GM03348 (cell line): ENCODE measurements at places on chromosomes 7 and 10.
A peak's percentile ranks its signal among the peaks of the same experiment; 100 is the strongest.

DNA sequence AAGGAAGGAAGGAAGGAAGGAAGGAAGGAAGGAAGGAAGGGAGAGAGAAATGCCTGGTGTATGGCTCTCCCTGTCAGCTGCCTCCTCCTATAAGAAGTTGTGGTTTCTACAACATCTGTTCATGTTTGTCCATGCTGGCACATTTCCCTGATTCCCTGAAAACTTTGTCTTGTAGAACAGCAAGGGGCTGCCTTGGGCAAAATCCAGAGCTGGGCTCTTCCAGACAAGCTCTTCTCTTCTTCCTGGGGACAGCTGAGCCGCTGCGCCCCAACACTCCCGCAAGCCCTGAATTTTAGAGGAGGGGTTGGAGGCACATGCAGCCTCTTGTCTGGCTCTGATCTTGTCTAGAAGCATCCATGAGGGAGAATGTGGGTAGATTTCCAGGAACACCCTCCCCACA is 282.0 kb upstream of the ADARB2 start:
- no peak for DNase-seq

GRCh38 chr7:101913851-101914250 is 96.4 kb downstream of the CUX1 start:
- no peak for DNase-seq

DNA sequence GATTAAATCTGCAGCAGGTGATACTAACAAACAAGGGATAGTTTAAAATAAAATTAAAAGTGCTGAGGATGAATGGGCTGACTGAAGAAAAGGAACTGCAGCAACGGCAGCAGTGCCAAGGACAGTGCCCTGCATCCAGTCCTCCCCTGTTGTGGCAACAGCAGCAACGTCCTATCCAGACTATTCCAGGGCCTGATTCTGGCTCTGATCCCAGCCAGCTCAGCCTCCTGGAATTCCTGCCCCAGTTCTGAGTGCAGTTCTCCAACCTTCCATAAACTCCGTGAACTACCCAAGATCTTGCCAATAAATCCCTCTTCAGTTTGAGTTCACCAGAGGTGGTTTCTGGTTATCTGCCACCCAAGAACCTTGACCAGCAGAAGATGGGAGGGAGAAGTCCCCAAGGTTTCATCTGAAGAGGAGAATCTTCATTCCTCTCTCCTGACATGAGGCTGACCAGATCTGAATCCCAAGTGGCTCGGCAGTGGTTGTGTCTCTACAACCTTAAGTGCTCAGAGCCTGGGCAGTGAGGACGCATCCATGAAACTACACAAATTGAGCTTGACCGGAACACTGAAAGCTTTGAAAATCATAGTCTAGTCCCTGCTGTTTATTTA is 115.8 kb downstream of the SORBS1 start:
- peak; percentile 89 for DNase-seq

DNA sequence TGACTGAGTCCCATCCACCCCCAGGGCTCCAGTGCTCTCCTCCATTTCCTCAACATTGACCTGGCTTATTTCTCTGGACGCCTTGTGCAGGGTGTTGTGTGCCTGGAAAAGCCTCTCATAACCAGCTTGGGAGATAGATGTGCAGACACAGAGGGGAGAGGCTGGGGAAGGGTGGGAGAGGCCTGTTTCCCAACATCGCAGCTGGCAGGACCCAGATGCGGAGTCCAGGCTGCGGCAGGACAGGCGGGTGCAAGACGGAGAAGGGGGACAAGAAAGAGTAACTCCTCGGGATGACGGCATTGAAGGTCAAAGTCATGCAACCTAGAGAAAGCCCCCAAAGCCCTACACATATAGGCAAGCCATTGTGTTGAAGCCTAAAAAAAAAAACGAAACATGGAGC is 54.1 kb upstream of the ANTXRL start:
- DNase-seq = no peak

DNA sequence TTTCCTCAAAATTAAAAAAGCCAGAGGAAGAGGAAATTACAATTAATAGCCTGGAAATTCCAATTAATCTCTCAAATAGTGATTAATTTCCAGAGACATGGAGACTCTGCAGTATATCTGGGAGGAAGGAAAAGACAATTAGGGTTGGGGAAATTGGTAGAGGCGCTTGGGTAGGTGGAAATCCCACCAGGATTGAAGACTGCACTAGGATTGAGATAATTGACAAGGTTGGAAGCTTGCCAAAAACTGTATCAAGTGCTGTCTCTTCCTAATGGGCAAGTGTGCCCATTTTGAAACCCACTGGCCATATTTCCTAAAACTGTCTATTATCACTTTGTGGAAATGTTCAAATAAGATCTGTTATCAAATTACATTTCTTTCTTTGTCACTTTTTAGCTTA is 21.6 kb downstream of the CHN2 start:
- no peak for DNase-seq

GRCh38 chr7:7934945-7935344 is 33.7 kb upstream of the GLCCI1 start:
- DNase-seq = no peak

- DNase-seq = no peak
Observed at GRCh38 chr7:36887233-36887632, 162.9 kb upstream of the AOAH start.

DNA sequence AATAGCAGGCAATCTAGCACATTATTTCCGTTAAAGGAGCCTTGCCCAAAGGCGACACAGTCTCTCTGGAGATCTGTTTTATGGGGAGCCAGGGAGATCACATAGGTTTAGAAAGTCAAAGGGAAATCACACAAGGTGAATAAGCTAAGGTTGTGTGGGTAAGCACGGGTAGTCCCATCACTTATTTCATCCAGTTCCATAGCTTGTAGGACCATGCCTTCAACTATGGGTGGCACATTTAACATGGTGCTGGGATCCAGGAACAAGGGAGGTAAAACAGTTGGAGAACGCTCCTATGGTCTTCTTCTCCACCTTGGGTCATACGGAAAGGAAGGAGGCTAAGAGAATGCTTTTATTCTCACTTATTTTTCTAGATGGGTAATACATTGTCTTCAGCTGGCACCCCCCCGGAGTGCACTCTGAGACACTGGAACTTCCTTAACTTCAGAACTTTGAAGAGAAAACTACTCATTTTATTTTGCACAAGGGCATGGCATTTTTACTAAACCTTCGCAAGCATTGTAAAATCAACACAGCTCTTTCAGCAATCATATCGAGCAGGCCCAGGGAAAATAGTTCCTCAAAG is 435.4 kb downstream of the KIF20B start:
- no peak for DNase-seq

- no peak for DNase-seq
Observed at GRCh38 chr10:51008346-51008745, 65.9 kb upstream of the PRKG1 start.

DNA sequence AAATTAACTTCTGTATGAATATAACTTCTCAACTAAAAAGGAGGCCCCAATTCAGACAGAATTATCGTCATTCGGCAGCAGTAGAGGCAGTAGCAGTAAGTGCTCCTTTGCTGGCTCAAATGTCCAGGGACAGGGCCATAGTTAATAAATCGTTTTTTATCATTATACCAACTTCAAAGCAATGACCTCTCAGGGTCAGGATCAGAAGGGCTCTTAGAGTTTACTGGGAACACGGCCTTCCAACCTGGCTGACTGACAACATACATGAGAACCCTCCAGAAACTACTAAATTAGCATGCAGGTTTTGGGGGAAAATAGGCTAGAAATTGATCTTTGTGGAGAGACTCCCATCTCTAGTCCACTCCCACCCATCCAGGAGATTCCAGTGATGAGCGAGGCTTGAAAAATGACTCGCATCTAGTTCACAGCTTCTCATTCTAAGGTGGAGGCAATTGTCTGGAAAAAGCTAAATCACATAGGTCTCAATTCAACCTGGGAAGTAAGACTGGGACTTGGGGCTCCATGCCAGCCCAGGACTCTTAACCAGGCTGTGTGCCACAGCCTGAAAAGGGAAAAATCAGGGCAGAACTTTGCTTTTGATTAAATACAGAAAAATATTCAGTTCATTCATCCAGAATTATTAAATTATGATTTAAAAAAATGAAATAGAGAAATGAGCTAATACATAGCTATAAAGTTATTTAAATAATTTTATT is 84.6 kb downstream of the ABLIM1 start:
- no peak for DNase-seq

GRCh38 chr7:140625908-140626868 is 14.4 kb downstream of the DENND2A start:
- DNase-seq = peak; percentile 82

- no peak for DNase-seq
Observed at GRCh38 chr7:63054191-63054661, 944.4 kb upstream of the ZNF722 start.

DNA sequence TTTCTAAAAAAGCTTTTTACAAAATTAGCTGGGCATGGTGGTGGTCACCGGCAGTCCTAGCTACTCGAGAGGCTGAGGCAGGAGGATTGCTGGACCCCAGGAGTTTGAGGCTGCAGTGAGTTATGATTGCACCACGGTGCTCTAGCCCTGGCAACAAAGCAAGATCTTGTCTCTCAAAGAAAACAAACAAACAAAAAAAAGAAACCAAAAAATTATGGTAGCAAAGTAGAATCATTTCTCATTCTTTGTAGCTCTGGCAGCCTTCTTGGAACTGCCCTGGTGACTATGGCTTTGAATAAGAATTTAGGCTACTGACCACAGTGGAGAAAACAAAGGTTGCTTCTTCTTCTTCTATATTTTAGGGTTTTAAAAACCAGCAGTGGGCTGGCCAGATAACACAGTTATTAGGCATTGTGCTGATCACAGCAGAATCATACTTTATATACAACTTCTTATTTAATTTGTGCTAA is 41.9 kb upstream of the PRKAR2B start:
- DNase-seq = no peak

DNA sequence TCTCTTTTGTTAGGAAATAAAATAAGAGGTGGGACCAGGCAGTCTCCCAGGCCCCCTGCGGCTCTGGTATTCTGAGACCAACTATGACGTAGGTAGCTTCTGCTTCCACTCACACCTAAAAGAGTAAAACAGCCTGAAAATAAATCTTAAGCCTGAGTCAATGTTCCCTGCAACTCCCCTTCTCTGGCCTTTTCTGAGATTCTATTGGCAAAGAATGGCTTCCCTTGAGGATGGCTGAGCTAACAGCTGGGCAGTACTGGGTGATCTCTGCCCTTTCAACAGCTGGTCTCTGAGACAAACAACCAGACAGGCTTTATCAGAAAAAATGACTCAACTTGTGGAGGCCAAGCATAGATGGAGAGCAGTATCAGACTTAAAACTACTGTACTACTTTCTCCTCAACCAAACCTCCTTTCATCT is 58.7 kb downstream of the CREB3L2 start:
- DNase-seq = no peak

- DNase-seq = no peak
Observed at GRCh38 chr10:103980288-103980906, 13.5 kb downstream of the SLK start.

DNA sequence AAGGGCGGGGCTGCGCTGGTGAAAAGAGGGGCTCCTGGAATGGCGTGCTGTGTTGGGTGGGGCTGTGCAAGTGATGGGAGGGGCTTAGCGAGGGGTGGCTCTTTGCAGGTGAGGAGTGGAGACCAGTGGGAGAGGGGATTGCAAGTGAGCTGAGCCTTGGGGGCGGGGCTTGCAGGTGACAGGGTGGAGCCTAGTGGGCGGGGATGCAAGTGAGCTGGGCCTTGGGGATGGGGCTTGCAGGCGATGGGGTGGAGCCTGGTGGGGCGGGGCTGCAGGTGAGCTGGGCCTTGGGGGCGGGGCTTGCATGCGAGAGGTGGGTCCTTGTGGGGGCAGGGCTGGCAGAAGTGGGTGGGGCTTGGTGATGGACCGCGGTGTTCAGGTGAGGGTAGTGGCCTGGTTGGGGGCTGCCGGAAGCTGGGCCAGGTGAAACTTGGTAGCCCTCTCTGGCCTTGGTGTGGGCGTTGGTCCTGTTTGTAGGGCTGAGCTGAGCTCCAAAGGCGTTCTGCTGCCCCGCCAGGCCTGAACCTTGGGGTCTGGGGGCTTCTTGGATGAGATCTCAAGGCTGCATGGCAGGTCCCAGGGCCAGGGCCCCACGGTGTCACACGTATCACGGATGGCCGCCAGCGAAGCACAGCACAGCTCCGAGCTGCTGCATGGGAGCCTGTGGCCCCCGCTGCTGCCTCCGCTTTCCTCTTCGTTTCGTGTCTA is 743 bp upstream of the PITRM1 start:
- DNase-seq = no peak

- DNase-seq = peak; percentile 32
Observed at GRCh38 chr7:130272381-130273080, 5.9 kb downstream of the CPA2 start.

DNA sequence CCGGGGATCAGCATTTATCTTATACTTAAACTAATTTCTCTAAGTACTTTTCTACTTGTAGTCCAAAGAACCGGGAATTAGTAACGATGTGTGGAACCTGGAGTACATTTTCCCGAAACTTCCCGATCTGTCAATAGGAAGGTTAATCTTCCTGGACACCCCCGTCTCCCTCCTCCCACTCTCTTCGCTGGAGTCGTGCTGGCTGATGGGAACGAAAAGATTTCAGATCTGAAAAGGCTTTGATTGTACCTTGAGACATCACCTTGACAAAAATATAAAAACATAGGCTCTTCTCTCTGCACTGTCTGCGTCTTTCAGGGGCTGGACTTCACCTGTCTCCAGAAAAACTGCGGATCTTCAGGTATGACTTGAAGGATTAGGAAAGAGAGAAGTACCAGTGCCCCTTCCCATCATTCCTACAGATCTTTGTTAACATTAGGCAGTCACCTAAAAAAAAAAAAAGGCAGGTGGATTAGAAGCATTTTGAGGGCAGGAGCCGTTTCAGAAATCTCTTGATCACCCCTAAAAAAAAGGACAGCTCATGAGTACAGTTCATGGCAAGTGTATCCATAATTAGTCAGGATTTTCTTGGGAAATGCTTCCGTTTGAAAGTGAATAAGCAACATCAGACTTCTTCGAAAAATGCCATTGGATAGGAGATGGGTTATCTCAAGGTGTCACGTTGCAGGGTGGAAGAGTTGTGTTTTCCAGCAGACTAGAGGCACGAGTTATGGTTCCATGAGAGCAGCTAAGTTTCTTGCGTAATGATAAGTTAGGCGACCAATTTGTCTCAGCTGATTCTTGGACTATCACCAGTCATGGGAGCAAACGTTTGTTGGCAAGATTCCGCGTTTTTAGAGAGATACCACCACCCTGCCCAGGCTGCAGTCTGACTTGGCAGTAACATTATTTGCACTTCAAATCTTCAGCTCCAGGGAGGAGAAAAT is 7.8 kb upstream of the BAMBI start:
- DNase-seq = no peak

GRCh38 chr10:70699659-70700174 is 27.4 kb downstream of the ADAMTS14 start:
- no peak for DNase-seq

DNA sequence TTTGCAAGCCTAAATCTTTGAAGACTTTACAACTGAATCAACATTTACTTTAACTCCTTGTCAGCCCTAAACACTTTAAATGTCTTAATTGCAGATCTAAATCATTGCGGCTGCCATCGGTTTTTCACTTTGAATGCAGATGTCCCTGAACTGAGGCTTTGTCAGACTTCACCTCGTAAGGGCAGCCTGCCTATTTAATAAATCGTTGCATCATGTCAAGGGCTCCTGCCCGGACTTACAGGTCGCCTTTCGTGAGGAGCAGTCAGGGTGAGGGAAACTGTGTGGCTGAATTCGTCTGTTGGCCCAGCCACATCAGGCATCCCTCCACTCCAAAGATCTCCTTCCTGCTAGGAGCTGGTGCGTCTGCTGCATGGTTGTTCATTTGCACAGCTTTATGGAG is 368.2 kb upstream of the NPVF start:
- no peak for DNase-seq

GRCh38 chr10:67925449-67926005 is 41.1 kb downstream of the SIRT1 start:
- peak; percentile 43 for DNase-seq

- no peak for DNase-seq
Observed at GRCh38 chr10:29276251-29276850, 12.5 kb upstream of the LYZL1 start.
